Body of pancreas (tissue), 4 donors: ENCODE measurements at places on chromosomes 13 and 19.

DNA sequence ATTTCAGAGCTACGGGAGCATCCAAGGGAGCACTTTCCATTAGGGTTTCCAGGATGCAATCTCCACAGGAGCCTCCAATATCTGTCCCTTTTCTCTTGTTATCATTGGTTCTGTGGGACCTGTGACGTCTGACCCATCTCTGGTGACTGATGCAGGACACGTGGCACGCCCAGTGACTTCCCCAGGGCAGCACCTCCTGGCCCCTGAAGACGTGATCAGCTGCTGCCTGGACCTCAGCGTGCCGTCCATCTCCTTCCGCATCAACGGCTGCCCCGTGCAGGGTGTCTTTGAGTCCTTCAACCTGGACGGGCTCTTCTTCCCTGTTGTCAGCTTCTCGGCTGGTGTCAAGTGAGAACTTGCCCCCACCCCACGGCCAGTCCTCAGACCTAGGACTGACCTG, 25.5 kb downstream of the RYR1 start:
- no peak for DNase-seq

- DNase-seq = no peak
Observed at GRCh38 chr13:37413161-37413560, 185.4 kb downstream of the POSTN start.

DNA sequence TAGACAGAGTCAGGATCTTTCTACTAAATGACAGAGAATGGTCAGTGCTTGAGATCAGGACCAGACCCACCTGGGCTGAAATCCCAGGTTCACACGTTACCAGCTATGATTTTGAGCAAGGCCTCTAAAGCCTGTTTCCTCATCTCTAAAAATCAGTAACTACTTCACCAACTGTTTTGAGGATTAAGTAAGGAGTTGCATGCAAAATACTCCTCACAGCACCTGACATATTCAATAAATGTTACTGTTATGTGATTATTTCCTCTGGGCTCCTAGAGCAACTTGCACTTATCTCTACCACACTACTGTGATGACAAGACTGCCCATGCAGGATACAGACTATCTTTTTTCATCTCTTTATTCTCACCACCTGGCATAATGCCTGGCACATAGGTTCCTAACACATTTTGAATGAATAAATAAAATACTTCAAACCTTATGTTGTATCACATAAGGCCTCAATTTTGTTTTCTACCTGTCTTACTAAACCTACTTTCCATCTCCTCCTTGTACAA, 1.8 kb downstream of the KATNAL1 start:
- DNase-seq = no peak

DNA sequence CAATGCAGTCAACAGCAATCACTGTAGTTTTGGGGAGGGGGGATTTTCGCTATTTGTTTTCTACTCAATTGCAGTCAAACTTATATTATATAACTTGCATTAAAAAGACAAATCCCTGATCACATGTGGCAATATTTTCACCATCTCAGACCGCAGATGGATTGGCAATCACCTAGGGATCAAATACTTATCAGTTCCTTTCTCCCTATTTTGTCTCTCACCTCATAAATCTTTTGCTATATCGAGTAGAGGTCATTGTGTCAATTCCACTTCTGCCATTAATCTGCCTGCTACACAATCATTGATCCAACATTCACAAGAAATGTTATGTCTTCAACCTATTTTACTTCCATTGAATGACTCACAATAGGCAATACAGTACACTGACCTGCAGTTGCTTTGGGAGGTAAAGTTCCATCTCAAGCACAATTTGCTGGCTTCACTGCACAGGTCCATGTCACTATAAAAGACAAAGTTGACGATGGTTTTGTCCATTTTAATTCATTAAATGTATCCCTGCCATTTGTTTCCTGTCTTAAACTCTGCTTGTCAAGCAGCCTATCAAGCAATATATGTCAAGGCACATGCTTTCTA, 415.8 kb upstream of the PCDH9 start:
- no peak for DNase-seq

DNA sequence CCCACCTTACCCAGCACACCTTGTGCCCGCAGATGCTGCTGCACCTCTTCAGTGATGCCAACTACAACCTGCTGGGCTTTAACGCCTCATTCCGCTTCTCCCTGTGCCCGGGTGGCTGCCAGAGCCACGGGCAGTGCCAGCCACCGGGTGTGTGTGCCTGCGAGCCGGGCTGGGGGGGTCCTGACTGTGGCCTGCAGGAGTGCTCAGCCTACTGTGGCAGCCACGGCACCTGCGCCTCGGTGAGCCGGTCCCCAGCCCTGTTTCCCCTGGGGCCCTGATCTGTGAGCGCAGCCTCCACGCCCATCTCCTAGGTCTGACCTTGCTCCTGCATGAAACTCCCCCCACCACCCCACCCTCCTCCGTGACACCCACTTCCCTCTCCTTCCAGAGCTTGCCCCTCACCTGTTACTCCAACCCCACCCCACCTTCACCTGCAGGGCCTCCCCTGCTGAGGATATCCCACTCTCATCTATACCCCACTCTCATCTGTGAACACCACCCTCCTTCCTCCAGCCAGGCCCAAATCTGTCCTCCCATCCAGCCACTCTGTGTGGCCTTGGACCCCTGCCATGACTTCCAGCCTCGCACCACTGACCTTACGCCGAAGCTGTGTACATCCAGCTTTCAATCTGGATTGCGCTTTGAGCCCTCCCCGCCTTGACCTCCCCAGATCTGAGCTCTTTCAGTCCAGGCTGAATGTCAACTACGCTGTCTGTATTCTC, 8.7 kb downstream of the MEGF8 start:
- no peak for DNase-seq

DNA sequence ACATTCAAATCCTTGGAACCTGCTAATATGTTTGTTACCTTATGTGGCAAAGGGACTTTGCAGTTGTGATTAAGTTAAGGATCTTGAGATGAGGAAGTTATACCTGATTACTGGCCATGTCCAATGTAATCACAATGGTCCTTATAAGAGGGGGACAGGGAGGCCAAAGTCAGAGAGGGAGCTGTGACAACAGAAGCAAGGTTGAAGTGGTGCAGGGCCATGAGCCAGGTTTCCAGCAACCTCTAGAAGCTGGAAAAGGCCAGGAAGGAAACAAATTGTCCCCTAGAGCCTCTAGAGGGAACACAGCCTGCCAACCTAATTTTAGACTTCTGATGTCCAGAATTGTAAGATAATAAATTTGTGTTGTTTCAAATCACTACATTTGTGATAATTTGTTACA, 334.7 kb upstream of the DACH1 start:
- no peak for DNase-seq

- DNase-seq = no peak
Observed at GRCh38 chr19:12287958-12288500, 6.7 kb downstream of the ZNF44 start.

DNA sequence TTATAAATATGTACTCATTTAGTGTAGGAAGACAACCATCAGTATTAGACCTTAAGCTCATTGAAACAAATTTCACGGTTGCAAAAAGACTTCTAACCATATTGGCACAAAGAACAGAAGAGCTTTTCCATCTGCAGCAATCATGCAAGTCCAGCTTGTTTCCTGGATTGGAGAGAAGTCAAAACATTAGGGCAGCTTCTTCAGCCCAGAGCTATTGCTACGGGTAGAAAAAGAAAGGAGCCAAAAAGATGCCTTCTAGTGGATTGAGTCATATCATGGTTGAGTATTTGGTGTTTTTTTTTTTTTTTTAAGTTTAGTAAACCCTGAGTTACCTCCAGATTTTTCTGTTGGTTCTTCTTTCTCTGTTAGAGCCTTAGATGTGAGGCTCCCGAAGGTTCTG, 99.8 kb downstream of the WDFY2 start:
- DNase-seq = no peak

GRCh38 chr19:29417048-29417447, 108.7 kb upstream of the VSTM2B start:
- no peak for DNase-seq

GRCh38 chr13:111491659-111492058, 171.2 kb downstream of the TEX29 start:
- no peak for DNase-seq

DNA sequence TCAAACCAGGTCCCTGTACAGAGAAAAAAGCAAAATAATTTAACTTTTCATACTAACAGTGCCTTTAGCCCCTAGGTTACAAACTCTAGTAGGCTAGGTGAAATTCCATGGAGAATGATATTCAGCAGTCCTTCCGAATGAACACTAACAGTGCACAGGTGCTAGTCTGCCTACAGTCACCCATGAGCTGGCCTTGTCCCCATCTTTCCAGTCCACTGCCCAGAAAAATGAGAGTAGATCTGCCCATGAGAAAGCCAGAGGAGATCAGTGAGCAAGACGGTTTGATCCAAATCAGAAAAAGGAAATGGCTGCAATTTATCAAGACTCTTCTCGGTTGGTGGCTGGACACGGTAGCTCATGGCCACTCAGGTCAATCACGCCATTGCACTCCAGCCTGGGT, 524.9 kb downstream of the FGF9 start:
- DNase-seq = no peak
